GM23248 (cell line): ENCODE measurements at places on chromosomes 16 and 17. TPM values are rescaled to one million over a fixed set of nuclear protein-coding genes. Genes with fewer than 3 reads are reported as not detected.

DNA sequence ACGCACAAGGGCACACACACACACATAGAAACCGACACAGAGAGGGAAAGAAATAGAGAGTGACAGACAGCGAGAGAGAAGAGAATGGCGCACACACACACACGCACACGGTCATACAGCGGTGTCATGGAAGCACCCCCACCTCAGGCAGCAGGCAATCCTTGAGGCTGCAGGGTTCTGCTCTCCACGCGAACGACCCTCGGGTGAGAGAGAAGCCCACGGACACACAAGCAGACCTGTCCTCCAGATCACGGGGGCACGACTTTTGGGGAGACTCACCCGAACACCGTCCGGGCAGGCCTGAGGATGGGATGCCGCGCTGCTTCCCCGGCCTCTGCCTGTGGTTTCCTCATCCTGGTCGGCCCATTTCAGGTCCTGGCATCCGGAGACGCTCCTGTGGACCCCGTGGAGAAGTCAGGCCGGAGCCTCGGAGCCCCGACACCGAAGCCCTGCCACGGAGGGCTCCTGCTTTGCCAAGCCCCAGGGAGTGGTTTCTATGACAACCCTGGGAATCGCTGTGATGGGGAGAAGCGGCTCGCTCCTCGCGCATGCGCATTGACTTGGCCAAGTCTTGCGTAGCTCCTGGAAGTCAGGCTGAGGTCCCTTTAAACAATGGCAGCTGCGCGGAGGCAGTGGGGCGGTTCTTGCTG is 118.2 kb upstream of the KCNJ18 start:
- H3K27me3 ChIP-seq = no peaks in the 10 kb centered on the region
- peak; percentile 93 for DNase-seq
- H3K27ac ChIP-seq = peak overlapping the region; percentile 34
- H3K36me3 ChIP-seq = no peaks in the 10 kb centered on the region

The SEPTIN1 gene
- not detected in 2 replicates for total RNA-seq

DNA sequence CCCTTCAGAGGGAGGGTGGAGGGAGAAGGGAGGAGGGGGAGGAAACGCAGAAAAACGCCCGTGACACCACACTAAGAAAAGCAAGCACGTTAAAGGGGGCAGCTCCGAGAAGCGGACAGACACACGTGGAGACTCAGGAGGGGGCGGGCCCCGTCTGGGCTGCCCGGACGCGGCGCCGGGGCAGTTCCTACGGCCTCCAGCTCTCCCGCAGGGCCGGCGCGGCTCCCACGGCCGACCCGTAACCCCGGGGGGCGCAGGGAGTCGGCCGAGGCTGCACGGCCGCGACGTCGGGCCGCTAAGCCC is 362 bp downstream of the KLHDC4 start:
- H3K36me3 ChIP-seq = peaks cover 5% of the 10 kb centered on the region; the same call in 1 of the 2 replicates
- no peaks in the 10 kb centered on the region for H3K27me3 ChIP-seq
- H3K4me3 ChIP-seq = peak overlapping the region; percentile 87
- H3K4me1 ChIP-seq = peaks cover 4% of the 10 kb centered on the region; the same call in 1 of the 2 replicates
- DNase-seq = peak; percentile 38

DNA sequence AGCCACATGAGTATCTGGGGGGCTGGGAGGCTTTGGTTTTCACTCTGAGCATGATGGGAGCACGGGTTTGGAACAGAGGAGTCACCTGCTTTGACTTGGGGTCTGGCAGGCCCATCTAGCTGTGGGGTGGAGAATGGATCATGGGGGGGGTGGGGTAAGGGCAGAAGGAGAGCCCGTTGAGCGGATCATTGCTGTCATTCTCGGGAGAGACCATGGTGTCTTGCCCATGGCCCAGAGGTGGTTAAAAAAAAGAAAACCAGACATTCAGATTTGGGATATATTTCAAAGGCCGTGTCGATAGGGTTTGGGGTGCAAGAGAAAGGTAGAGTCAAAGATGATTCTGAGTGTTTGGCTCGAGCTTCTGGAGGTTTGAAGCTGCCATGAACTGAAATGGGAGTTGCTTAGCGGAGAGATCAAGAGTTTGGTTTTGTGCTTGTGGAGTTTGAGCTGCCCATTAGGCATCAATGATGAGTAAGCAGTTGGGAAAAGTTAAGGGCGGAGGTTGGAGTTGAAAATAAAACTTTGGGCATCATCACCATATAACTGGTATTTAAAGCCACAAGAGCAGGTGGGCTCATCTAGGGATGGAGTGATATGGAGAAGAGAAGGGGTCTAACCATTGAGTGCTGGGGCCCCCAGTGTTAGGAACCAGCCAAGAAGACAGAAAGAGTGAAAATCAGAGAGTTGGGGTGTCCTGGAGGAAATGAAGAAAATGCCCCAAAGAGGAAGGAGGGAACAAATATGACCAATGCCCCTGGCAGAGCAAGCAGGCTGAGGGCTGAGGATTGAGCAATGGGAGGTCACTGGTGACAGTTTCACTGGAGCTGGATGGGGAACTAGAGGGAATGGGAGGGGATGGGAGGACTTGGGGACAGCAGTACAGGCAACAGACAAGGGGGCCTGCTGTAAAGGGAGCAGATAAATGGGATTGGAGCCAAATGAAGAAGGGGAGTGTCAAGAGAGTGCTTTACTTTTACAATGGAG is 1.9 kb downstream of the NOD2 start:
- H3K4me3 ChIP-seq = no peak overlapping the region
- peak; percentile 14 for DNase-seq
- H3K36me3 ChIP-seq = no peaks in the 10 kb centered on the region

DNA sequence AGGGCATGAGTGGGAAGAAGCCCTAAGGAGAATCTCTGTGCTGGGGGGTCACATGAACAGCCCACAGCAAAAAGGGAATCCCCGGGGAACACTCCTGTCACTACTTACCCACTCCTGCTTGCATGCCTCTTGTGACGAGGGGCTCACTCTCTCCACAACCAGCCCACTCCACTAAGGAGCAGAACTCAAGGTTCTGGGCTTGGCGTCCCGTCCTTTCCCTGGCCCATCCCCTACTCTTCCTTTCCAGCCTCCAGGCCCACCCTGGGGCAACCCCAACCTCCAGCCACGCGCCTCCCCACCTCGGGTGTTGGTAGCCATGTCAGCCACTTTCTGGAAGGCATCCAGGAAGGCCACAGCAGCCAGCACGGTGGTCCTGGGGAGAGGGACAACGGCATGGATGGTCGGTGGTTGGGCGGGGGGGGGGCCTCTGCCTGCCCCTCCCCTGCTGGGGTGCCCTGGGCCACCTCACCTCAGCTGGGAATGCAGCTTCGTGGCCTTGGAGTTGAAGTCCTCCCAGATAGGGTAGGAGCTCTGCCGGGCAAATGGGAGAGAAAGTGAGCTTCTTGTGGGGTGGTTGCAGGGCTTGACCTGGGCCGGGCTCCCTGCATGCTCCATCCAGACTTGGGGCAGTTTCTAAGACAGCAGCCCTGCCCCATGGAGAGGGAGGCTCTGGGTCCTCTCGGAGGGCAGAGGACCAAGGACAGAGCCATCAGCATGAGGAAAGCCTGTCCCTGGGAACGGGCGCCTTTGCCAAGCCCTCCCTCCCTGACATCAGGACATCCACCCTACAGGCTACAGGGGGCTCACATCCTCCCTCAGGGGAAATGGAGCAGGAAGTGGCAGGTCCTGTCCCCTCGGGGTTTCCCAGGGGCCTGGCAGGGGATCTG is 5.1 kb downstream of the MTSS2 start:
- H3K27me3 ChIP-seq = no peaks in the 10 kb centered on the region
- DNase-seq = no peak
- peaks cover 5% of the 10 kb centered on the region for H3K4me1 ChIP-seq
- no peak overlapping the region for H3K4me3 ChIP-seq
